ENCODE measurements at places on chromosomes 6 and 20.
A peak's percentile ranks its signal among the peaks of the same experiment; 100 is the strongest.

DNA sequence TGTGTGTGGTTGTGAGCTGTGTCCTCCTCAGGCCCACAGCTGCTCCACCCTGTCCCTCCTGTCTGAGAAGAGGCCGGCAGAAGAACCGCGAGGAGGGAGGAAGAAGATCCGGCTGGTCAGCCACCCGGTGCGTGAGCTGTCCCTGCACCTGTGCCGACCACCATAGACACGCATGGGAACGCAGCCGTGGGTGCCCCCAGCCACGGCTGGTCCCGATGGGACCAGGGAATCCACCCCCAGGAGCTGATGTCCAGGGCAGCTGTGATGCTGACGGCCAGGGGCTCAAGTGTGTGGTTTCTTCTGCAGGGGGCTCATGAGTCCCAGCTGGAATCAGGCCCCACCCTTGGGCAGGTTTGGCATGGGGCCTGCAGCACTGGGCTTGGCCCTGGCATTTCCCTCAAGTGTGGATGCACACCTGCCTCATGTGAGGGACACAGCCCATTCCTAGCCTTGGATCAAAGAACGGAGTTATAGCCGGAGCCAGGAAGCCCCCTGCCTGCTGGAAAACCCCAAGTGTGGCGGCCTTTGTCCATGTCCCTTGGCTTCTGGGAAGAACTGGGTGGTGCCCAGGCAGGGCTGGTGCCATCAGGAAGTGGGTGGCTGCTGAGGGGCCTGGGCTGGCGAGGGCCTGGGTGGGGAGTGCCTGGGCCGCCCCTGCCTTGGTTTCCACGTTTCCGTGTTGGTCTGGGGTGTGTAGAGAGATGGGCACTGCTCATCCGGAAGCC lies 4.6 kb upstream of the TNFRSF6B start:
- no peak for DNase-seq

DNA sequence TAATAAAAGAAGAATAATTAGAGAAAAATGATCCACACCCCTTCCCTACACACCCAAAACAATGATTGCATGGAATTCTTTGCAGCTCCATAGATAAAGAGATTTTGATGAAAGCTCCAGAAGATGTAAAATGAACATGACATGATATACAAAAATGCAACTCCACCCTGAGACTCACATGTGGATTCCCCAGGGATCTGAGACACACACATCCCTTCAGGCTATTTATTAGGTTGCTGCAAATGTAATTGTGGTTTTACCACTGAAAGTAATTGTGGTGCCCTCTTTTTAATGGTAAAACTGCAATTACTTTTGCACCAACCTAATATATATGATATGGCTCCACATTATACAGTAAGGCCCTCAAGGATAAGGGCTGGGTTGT lies 40.4 kb upstream of the TBC1D7 start:
- DNase-seq: peak; percentile 79

GRCh38 chr6:128509709-128510108 lies 10.7 kb downstream of the PTPRK start:
- DNase-seq: no peak

GRCh38 chr6:163457637-163458561 lies 43.4 kb downstream of the QKI start:
- DNase-seq: peak; percentile 86

GRCh38 chr6:90397047-90397446 lies 100.4 kb upstream of the BACH2 start:
- no peak for DNase-seq

- no peak for DNase-seq
Measured at GRCh38 chr6:14759976-14760672, 485.7 kb upstream of the JARID2 start.

GRCh38 chr20:50491926-50492634 lies 18.1 kb upstream of the PTPN1 start:
- DNase-seq: peak; percentile 94

GRCh38 chr6:123562264-123562663 lies 74.5 kb downstream of the TRDN start:
- DNase-seq: no peak

GRCh38 chr20:60851826-60852704 lies 400.0 kb upstream of the CDH4 start:
- DNase-seq: peak; percentile 12

GRCh38 chr6:155100591-155100990 lies 105.5 kb downstream of the TIAM2 start:
- DNase-seq: no peak

GRCh38 chr20:59627298-59627697 lies 23.0 kb downstream of the PHACTR3 start:
- no peak for DNase-seq

GRCh38 chr6:94673251-94673650 lies 904.1 kb upstream of the MANEA start:
- DNase-seq: peak; percentile 61

- DNase-seq: no peak
Measured at GRCh38 chr6:89204096-89204495, 13.1 kb downstream of the GABRR1 start.

- DNase-seq: no peak
Measured at GRCh38 chr6:163199371-163199770, 215.1 kb upstream of the QKI start.

GRCh38 chr20:50537546-50538201 lies 27.5 kb downstream of the PTPN1 start:
- DNase-seq: no peak

DNA sequence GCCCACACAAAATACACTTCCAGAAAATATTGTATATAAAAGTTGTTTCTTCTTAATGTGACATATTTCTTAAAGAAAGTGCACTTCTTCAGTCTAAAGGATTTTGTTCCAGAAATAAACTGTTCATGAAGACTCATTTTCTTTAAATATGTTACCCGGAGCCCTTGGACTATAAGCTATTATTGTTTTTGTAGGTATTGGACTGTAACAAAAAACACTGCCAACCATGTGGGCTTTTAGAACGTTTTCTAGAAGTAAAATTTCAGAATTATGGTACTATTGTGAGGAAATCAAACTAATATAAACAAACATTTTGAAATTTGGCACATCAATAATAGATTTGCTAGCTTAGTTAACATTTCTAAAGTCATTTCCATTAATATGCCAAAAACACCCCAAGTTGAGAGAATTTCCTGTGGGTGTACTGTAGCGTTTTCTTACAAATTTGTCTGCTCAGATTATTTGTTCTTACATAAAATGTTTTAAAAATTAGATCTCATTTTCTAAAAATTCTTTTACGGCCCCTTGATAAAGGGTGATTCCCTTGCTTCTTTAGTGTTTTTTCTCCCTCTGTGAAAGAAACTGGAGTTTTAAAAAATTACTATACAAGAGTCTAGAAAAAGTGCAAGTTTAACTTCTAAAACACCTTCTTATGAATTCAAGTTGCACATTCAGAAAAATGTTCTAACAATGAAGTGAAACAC lies 3.4 kb downstream of the NKX2-4 start:
- DNase-seq: no peak

- peak; percentile 47 for DNase-seq
Measured at GRCh38 chr6:10269814-10270472, 144.9 kb downstream of the TFAP2A start.

DNA sequence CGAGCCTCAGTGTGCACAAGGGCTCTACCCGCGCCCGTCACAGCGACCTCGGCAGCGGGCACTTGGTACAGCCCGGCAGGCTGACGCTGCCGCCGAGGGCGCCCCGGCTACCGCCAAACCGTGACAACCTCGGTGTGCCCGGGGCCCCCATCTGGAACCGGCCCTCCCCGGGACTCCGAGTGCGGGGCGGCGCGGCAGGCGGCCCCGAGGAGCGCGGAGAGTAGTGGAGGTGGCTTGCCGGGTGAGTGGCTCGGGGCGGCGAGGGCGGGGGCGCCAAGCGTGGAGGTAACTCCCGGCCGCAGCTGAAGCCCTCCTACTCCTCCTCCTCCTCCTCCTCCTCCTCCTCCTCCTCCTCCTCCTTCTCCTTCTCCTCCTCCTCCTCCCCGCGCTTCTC lies at the start of gene ISM1:
Gene ISM1 (plus strand): TSS at position 371 of the 394 bp plus-strand sequence. CDS start 503 bp downstream, outside the sequence.
- DNase-seq: peak; percentile 23

- DNase-seq: peak; percentile 16
Measured at GRCh38 chr6:139751179-139751578, 376.7 kb upstream of the CITED2 start.

GRCh38 chr20:18831830-18832499 lies 18.4 kb downstream of the SCP2D1 start:
- DNase-seq: no peak

DNA sequence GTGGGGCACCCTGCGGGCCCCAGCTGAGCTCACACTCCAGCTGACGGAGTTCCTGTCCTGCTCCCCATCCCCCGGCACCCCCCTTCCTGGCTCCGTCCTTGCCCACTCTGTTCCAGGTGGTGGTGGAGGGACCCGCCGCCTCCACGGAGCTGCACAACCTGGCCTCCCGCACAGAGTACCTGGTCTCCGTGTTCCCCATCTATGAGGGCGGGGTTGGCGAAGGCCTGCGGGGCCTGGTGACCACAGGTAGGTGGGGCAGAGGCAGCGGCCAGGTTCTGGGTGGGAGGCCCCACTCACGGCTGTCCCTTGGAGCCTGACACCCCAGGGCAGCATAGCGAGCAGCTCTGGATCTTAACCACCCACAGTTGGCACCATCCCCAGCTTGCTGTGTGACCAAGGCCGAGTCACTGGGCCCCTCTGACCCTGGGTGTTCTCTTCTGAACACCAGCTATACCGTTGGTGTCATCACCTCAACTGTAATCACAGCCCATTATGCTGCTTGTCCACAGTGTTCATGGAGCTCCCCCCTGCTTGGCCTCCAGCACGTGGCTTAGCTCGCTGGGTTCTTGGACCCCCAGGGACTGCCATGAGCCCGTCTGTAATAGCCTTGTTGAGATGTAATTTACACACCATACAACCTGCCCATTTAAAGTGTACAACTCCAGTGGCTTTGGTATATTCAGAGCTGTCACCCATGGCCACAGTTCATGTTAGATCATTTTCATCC lies 17.4 kb downstream of the COL20A1 start:
- no peak for DNase-seq

DNA sequence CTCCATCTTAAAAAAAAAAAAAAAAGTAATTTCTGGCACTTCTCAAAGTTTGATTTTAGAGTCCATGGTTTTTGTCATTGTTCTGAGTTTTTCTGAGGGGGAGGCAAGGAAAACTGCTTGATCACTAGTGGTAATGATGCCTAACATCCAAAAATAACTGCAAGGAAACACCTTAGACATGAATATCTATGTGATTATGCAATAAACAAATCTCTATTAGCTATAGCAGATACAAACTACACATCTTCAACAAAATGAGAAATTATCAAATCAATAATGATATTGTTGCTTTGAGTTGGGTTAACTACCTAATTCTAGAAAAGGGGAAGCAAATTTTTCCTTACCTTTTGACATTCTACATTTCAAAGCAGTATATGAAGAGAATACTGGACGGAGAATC lies 230.9 kb upstream of the JARID2 start:
- DNase-seq: no peak

- no peak for DNase-seq
Measured at GRCh38 chr6:41449399-41450245, 96.6 kb upstream of the FOXP4 start.

DNA sequence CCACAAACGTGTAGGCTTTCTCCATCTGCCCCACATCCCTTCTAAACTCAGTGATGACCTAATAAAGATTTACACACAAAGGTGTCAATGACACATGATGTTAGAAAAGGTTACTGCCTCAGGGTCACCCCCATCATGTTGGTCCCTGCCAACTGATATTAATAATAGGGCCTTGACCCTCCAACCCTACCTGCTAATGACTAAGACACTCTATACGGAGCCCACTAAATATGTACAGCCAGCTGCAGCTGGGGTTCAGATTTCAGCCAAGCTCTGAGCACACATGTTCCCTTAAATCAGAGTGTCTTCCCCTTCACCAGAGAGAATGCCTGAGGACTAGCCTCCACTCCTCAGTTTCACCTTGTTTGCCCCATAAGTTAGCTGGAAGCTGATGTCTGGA lies 67.4 kb upstream of the SNRPB2 start:
- DNase-seq: no peak

DNA sequence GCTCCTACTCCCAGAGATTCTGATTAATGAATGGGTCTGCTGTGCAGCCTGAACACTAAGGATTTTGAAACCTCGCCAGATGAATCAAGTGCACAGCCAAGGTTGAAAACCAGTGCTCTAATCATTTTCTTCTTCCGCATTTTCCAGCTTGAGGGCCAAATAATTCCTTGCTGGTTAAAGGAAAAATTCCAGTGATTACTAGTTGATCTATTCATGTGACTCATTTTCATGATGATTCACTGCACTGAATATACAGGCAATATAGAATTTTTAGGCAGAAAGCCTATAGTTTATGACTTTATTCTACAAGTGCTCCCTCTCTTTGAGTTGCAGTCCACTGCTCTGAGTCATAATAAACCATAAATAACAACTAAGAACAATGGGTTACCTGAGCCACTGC lies 80.6 kb upstream of the PROKR2 start:
- peak; percentile 8 for DNase-seq

GRCh38 chr6:64034291-64034690 lies 398.7 kb downstream of the PHF3 start:
- DNase-seq: no peak

DNA sequence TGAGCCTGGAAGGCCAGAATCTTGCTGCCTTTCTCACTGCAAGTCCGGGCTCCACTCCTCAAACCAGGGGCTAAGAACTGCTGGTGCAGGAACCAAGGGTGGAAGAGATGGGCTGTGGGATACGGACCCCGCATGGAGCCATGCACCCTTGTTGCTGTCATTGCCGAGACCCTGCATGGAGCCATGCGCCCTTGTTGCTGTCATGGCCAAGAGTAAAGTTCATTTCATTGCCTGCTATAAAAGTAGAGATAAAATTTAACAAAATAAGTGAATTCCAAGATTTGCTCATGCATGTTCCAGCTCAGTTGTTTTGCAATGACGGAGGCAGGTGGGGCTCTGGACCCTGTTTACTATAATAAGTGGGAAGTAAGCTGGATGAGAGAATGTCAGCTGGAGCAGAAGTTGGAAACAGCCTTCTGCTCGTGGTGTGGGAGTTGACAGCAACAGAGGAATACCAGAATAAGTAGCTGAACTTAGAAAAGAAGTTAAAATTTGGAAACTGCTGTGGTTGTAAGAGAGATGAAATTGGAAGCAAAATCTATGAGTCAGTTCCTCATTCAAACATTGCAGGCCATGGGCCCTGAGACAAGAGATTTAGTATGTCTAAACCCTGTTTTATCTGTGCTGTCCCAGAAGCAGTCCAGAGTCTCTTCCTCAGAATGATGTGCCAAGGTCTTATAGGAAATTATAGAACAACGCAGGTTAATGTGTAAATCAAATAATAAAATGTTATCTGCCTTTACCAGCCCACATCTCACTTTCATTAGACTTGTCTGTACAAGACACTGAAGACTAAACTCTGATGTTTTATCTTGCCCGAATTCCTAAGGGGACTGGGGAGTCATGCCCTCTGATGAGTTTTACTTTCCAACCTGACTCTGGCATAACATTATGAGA lies 15.8 kb upstream of the THBS2 start:
- DNase-seq: peak; percentile 64

- peak; percentile 98 for DNase-seq
Measured at GRCh38 chr6:87945966-87946365, 101.7 kb upstream of the SPACA1 start.

DNA sequence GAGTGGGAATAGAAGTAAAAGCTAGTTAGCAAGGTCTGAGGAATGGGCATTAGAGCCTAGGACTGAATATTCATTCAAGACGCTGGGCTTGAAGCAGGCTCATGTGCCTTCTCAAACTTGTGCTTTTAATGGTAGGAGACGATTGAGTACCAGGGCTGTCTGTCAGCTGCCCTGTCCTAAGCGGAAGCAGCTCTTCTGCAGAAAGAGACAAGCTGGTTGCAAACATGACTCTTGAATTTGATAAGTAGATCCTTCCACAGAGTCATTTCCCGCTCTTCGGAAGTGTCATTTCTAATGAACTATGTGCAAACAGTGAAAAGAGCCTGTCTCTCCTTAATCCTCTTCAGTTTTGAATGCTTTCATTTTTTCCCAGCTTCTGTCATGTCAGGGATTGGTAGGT lies 176.4 kb downstream of the TFAP2B start:
- no peak for DNase-seq
